ENCODE measurements at places on chromosomes 13 and 19.

DNA sequence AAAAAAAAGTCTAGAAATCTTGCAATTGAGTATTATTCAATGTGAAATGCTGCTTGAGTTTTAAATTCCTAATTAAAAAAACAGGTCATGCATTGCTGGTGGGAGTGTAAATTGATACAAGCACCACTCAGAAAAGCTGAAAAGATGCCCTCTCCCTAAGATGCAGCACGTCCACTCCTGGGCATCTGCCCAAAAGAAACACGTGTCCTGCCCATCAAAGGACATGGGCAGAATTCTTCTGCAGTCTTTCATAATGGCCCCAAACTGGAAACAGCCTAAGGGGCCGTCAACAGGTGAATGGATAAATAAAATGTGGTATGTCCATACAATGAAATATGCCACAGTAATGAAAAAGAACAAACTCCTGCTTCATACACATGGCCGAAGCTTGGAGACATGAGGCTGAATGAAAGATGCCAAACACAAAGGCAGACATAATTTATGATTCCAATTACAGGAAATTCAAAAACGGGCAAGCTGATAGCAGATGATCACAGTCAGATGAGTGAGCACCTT is 7.8 kb downstream of the POU2F2 start:
- DNase-seq, result no peak

GRCh38 chr19:40357640-40358039 is 9.1 kb downstream of the PLD3 start:
- no peak for DNase-seq

DNA sequence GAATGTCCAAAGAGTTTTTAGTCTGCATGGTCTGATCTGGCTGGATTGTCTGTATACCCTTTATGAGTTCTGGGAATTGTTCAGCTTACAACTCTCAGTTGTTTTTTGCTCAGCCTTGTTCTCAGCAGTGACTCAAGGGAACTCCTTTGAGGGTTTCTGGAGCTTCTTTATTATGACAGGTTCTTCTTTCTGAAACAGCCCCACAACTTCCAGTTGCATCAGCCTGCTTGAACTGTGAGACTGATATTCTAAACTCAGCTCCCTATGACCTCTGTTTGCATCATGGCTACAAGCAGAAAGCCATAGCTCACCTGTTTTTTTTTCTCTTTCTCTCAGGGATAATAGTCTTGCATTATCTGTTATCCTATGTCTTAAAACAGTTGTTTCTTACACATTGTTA is 85.0 kb downstream of the TDRD3 start:
- DNase-seq, result no peak

DNA sequence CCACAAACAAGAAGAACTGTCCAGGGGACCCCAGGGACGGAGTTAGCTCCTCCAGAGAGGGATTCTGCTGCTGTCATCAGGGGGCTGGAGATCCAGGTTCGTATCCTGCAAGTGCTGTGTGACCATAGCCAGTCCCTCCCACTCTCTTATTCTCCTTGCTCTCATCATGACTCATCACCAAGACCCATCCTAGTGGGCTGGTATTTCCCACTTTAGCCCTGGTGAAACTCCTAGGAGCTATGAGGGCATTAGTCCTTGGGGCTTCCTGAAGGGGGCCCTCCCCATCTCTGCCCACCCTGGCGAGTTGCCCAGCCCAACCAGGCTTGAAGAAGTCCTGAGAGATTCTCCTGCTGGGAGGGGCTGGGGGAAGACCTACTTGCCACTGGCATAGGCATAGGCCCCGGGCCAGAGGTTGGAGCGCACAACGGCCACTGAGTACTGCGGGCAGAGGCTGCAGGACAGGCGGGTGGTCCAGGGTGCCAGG is 7.5 kb upstream of the DMWD start:
- DNase-seq, result no peak

GRCh38 chr19:56983171-56983570 is 136.6 kb upstream of the USP29 start:
- no peak for DNase-seq

DNA sequence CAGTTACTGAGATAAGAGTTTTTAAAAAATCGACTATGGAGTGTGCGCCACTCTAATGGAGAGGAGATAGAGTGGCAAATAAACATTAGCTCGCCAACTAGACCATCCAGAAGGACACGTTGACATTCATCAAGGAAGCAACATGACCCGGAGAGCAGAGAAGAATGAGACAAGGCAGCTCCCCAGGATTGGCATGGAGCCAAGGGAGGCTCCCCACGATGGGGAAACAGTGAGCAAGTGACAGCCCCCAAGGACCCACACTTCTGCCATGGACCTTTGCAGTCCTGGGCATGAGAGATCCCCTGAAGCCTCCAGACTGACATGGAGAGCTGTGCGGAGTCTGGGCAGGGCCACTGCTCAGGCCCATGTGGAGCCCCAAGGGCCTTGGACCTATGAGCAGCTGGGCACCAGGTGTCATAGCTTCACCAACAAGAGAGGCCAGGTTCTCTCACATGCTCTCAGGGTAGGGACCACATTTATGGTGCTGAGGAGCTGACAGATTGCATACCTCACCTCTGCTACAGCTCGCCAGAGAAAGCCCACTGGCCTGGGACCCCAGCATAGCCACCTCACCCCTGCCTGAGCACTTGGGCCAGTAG is 6.7 kb downstream of the SIGLEC6 start:
- no peak for DNase-seq

DNA sequence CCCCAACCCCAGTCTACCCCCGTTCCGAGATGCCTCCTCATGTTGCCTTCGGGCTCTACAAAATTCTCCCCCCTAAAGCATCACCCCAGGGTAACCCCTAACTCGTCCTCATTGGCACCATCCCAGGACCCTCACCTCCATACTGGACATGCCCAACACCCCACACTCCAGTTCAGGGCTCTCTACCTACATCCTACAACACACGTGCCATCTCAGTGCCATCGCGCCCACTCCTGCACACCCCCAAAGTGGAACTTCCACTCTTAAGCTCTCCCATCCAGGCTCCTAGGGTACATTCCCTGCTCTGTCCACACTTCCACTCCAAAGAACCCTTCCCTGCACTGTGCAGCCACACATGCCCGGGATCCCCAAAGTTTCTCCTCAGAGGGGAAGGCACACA is 827 bp upstream of the FKRP start:
- DNase-seq, result no peak

DNA sequence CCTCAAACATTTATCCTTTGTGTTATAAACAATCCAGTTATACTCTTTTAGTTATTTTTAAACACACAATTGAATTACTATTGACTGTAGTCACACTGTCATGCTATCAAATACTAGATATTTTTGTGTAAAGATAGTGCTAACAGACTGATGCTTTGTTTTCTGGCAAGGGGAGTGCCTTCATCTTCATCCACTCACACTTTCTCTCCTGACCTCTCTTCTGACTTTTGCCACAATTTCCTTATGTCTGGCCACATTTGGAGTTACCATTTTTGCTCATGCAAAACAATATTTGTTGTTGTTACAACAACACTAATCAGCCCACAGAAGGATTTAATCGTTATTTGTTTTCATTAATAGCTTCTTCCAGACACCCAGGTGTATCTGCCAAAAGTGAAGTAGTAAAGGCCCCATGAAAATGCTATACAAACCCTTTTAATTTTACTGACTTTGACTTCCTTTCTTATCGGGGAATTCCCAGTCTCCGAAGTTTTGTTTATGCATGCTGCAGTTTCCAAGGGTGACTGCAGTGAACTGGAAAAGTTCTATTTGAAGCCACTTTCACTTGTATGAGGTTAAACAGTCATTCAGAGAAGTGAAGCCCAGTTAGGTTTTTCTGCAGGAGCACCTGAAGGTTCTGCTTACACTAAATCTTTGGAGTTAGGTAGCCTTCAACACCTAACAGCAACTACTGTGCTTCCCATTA is 66.1 kb upstream of the FRY start:
- DNase-seq, result no peak

- DNase-seq, result no peak
Observed at GRCh38 chr13:32041429-32041828, 9.9 kb downstream of the FRY start.

- no peak for DNase-seq
Observed at GRCh38 chr13:31772231-31772630, 32.9 kb downstream of the RXFP2 start.

DNA sequence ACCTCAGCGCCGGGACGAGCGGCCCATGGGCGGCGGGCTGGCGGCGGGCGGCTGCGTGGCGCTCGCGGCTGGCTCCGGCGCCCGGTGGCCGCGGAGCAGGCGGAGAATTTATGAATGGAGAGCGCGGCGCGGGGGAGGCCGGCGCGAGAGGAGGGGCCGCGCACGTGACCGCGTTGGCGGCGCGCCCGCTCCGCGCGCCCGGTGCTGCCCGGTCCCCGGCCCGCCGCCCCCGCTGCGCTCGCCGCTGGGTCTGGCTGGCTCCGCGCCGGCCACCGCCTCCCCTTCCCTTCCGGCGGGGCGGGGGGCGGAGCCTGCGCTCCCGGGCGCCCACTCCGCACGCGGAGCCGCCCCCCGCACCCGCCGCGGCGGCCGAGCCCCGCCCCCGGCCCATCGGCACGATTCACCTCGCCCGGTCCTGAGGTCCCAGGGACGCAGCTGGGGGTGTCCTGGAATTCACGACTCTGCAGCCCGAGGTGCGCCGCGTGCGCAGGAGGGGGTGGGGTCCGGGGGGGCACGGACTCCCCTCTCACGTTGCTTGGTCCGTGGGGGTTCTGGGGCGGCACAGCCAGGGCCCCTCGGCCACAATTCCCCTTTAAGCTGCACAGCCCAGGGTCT is at the start of gene CBARP:
CBARP (minus strand) TSS at position 252 of the 615 bp plus-strand sequence. CDS start 1,905 bp downstream, outside the sequence.
- DNase-seq, result peak; percentile 57

DNA sequence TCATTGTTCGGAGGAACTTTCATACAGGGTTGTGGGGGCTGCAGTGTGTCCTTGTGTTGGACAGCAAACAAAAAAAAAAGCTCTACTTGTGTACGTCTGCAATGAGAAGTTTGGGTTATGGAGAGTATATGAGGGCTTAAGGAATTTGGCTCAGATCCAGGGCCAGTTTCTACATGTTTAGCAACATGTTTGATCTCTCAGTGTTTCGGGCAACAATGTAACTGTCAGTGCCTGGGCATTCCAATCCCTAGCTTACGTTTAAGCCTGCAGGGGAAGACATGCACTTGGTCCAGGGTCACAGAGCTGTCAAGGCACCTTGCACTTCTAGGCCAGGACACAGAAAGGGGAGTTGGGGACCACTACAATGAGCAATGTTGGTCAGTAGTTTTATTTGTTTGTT is 13.9 kb downstream of the ZNF543 start:
- no peak for DNase-seq

- DNase-seq, result no peak
Observed at GRCh38 chr19:46471116-46471733, at the start of gene PNMA8A. Gene PNMA8A, minus strand, starts transcription at chr19:46471563. Its CDS starts 528 bp downstream, at chr19:46471035.

- no peak for DNase-seq
Observed at GRCh38 chr13:50720861-50721671, 122.4 kb downstream of the DLEU7 start.

DNA sequence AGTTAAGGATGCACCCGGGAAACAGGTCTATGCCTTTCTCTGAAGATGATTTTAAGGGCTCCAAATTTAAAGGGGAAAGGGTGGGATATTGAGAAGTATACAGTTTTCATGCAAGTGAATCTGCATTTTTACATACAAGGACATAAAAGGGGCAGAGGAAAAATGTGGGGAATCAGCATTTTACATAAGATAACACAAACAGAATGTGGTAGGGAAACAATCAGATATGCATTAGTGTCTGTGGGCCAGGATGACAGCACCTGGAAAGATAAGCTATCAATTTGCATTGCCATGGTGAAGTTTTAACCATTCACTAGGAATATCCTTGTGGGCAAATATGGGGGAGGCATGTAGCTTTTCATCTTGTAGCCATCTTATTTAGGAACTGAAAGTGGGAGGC is 24.1 kb downstream of the IGFL3 start:
- no peak for DNase-seq

DNA sequence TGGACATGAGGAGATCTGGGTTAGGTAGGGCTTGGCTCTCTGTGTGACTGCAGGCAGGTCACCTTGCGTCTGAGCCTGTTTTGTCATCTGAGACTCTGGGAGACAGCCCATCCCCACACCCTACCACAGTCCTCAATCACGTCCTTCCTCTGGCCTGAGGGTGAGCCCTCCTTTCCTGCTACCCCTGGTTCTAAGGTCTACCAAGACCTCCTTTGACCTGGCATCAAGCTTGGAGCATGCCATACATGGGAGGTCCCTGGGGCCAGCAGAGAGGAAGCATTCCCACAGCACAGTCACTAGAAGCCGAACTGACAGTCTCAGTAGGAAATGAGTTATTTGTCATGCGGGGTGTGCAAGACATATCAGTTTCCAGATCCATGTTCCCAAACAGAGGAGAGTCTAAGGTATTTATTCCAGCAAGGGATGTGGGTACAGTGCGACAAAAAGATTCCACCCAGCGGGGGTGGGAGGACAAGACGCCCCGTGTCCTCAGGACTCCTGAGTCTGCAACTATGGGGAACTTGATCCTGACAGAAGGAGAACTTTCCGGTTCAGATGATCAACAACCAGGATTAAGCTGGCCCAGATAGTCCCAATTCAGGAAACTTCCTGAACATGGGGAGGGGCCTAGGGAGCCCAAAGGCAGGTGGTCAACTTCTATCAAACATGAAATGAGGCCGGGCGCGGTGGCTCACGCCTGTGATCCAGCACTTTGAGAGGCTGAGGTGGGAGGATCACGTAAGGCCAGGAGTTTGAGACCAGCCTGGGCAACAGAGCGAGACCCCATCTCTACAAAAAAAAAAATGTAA is 9.5 kb downstream of the ARRDC2 start:
- DNase-seq, result no peak

- DNase-seq, result no peak
Observed at GRCh38 chr13:93951951-93952350, 527.5 kb downstream of the DCT start.

DNA sequence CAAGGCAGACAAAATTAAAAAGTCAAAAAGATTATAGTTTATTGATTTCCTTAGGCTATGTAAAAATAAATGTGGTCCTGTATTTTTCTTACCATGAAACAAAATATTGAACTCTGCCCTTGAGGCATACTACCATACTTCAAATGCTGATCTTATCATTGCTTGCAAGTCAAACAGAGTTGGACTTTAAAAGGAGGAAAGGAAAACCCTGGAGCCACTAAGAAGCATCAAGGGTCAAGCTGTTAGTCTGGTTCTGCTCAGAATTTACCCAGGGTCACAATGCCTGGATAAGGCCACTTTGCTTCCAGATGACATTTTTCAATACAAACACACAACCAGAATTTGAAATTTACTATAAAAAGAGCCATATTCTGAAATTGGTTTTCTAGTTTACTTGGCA is 2.2 kb upstream of the FREM2 start:
- no peak for DNase-seq

DNA sequence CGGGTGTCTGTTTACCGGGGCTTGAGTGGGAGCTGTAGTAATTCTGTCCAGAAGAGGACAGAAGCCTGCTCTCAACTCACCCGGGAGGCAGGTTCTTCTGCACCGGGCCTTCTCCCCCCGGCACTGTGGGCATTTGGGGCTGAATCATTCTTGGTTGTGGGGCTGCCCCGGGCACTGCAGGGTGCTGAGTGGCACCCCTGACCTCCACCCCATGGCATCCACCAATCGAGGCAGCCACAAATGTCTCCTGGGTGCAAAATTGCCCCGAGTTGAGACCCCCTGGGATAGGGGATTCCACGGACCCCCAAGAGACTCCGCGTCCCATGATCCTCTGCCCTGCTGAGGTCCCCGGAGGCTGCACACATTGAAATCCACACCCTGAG is 68.8 kb downstream of the GNG7 start:
- DNase-seq, result no peak
